Forelimb muscle (tissue), 1 donor: ENCODE measurements at places on chromosomes 3 and 15. TPM values are rescaled to one million over a fixed set of nuclear protein-coding genes. Genes with fewer than 3 reads are reported as not detected.

- no peak for DNase-seq
Observed at GRCh38 chr3:100748220-100748619, 38.9 kb downstream of the TFG start.

The ASB14 gene
- polyA plus RNA-seq, result 0.89 TPM

The MASP1 gene
- 9.6 TPM for polyA plus RNA-seq

The ESYT3 gene
- 20.7 TPM for polyA plus RNA-seq

The IGSF10 gene
- polyA plus RNA-seq, result 5.5 TPM
